ENCODE measurements at places on chromosomes 11 and 22.

DNA sequence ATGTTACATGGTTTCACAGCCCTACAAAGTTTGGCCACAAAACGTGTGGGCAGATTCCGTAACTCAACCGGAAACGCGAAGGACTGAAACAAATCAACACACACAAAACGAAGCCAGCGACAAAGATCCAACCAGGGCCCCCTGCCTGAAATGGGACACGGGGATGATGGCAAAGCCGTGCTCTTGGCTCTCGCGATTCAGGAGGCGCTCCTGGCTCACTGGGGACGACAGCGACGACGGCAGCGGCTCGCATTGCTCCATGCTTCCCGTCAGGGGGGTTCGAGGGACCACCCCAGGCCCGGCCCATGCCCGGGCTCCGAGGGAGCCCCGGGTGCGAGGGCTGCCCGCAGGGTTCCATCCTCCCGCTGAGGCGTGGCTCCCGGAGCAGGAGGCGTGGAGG is 4786.8 kb upstream of the OR11H1 start:
- no peak for DNase-seq

GRCh38 chr11:18012122-18012905 is 533 bp downstream of the SERGEF start:
- DNase-seq, result peak; percentile 45

DNA sequence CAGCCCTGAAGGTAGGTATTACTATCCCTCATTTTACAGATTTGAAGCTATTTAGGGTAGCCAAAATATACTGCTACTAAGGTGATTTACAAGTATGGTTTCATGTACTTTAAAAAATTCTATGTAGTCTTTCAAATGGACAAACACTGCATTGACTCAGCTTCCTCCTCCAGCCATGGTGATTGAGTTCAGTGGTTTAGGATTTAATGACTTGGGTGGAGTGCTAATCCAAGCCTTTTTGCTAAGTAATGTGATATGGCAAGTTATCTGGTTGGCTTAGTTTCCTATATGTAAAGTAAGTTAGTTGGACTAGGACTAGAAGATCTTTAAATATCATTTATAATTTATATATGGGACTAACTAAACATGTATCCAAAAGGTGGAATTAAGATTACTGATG is 77.9 kb downstream of the ARHGAP20 start:
- DNase-seq, result no peak

DNA sequence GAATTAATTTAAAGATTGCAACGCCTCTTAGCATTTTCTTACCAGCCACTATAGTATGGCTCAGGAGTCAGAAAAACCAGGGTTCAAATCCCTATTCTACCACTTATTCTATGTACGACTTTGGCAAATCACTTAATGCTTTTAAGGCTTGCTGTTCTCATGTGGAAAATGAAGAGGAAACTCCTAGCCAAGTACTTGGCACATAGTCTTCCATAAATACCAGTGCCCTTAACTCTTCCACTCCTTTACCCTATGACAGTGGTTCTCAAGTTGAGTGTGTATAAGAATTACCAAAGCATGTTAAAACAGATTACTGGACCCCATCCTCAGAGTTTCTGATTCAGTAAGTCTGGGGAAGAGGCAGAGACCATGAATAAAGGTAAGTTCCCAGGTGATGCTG is 107.6 kb downstream of the RBFOX2 start:
- DNase-seq, result peak; percentile 31

DNA sequence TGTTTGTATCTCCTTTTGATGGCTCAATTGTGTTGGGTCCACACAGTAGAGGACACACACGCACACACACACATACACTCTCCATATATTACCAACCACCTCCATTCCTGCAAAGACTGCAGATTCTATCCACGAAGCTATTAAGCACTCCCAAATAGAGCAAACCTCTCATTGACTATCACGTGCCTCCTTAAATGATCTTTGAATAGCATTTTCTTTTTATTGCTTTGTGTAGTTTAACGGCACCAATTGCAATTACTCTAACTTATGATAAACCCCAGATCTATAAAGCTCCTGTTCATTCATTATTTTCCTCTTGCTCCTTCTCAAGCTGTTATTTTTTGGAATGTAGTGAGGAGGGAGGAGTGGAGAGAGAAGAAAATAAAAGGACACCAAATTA is 204.7 kb downstream of the ST3GAL4 start:
- DNase-seq, result no peak

- DNase-seq, result no peak
These were observed 46.5 kb downstream of the MYO7A start for GRCh38 chr11:77174559-77174958.

DNA sequence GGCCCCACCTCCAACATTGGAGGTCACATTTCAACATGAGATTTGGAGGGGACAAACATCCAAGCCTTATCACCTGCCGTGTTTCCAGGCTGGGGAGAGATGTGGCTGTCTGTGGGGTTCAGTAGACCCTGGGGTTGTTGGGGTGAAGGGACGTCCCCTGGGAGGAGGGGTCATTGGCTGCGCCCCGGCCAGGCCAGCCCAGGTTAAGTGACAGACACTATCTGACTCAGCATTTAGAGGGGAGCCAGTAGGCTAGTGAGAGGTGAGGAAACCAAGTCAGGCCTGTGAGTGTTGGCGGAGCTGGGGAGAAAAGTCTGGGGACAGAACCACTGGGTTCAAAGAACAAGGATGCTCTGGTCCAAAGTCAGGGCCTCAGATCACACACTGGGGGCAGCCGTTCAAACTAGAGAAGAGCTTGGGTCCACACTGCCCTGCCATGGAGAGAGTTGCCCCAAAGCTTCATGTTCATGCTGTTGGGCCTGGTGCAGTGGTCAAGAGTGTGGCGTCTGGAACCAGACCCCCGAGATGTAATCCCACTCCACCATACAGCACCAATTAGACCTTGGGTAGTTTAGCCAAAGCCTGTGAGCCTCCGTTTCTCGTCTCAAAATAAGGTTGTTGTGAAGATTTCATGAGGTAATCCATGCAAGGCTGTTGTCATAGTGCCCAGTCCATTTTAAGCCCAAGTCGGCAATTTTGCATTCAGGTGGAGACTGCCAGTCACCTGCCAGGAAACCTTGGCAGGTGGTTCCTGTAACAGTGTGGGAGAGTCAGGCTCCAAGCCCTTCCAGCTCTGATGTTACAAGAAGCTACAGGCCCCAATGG is 1289.6 kb downstream of the TBC1D22A start:
- no peak for DNase-seq

- DNase-seq, result peak; percentile 74
These were observed 2.7 kb downstream of the SIK3 start for GRCh38 chr11:117095284-117096161.

DNA sequence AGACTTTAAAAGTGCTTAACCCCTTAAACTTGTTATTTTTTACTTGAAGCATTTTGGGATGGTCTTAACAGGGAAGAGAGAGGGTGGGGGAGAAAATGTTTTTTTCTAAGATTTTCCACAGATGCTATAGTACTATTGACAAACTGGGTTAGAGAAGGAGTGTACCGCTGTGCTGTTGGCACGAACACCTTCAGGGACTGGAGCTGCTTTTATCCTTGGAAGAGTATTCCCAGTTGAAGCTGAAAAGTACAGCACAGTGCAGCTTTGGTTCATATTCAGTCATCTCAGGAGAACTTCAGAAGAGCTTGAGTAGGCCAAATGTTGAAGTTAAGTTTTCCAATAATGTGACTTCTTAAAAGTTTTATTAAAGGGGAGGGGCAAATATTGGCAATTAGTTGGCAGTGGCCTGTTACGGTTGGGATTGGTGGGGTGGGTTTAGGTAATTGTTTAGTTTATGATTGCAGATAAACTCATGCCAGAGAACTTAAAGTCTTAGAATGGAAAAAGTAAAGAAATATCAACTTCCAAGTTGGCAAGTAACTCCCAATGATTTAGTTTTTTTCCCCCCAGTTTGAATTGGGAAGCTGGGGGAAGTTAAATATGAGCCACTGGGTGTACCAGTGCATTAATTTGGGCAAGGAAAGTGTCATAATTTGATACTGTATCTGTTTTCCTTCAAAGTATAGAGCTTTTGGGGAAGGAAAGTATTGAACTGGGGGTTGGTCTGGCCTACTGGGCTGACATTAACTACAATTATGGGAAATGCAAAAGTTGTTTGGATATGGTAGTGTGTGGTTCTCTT is 2.8 kb downstream of the MALAT1 start:
- DNase-seq, result peak; percentile 64

- no peak for DNase-seq
These were observed 3.7 kb upstream of the TMEM109 start for GRCh38 chr11:60910281-60910687.

DNA sequence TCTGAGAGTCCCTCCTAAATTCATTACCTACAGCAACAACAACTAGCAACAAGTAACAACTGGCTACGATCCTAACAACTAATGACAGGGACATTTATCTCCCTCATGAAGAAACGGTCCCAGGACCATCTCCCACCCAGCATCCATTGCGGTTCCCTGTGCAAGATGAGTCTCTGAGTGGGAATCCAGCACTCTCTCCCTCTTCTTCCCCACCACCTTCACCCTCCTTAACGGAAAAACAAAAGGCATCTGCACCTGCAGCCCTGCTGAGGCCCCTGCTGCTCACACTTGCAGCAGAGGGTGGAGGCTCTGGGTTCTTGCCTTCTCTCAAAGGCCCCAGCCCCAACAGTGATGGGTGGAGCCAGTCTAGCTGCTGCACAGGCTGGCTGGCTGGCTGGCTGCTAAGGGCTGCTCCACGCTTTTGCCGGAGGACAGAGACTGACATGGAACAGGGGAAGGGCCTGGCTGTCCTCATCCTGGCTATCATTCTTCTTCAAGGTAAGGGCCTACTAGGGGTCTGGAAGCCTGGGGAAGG is at the start of gene CD3G:
Gene CD3G, plus strand, starts transcription at position 364 of the 535 bp plus-strand sequence. Its CDS starts 80 bp downstream, at position 444.
- DNase-seq, result no peak
